ENCODE measurements at places on chromosomes 1 and 21. TPM values are rescaled to one million over a fixed set of nuclear protein-coding genes. Genes with fewer than 3 reads are reported as not detected.

DPT gene
- not detected for total RNA-seq

DNA sequence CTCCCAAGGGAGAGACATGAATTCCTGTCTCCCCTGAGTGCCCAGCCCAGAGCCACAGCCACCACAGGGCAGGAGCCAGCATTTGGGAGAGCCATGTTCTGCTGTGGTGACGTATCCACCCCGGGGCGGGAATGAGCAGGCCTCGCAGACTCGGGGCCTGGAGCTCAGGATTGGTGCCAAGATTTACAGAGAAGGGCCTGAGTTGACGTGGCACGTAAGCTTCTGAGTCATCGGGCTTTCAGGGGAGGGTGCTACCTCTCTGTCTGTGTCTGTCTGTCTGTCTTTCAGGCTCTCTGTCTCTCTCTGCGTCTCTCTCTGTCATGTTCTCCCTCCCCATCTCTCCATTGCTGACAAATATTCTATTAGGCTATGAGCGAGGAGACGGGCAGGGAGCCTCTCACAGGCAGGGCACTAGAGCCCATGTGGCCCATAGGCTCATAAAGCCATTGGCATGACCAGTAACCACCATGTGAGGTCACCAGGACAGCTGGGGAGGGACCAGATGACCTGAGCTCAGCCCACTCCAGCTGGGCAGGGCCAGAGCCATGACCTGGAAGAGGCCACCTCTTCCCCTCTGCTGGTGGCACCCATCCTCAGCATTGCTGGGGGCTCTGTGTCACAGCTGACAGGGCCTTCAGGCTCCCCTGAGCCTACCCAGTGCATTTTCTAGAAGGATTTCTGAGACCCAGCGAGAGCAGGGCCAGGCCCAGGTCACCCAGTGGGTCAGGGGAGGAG is 300.0 kb upstream of the VAMP3 start:
- no peak overlapping the region for H3K4me3 ChIP-seq
- DNase-seq = peak; percentile 97
- peaks cover 39% of the 10 kb centered on the region for H3K4me1 ChIP-seq
- H3K27ac ChIP-seq = peak overlapping the region; percentile 67
- H3K36me3 ChIP-seq = no peaks in the 10 kb centered on the region
- no peaks in the 10 kb centered on the region for H3K27me3 ChIP-seq

DNA sequence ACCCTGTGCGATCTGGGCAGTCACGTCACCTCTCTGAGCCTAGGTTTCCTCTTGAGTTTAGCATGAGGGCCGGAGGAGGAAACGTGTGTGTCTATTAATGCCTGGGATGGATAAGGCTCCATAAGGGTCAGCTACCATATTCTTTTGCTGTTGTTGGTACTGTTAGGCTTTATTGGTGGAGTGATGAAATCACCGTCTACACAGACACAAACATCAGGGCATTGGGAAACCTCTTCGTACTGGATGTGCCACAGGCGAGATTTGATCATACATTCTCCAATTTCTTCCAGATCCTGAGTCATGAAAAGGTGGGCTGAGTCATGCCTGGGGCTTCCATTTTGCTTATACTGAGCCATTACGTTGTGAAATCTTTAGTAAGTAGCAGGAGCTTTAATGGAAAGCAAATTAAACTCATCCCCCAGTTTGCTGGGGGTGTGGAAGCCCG is 24.9 kb upstream of the GRHL3 start:
- peaks cover 25% of the 10 kb centered on the region for H3K4me1 ChIP-seq
- peak overlapping the region; percentile 2 for H3K27ac ChIP-seq
- no peak overlapping the region for H3K4me3 ChIP-seq
- H3K36me3 ChIP-seq = no peaks in the 10 kb centered on the region
- H3K27me3 ChIP-seq = no peaks in the 10 kb centered on the region

ANGPTL7 gene
- total RNA-seq = not detected

DNA sequence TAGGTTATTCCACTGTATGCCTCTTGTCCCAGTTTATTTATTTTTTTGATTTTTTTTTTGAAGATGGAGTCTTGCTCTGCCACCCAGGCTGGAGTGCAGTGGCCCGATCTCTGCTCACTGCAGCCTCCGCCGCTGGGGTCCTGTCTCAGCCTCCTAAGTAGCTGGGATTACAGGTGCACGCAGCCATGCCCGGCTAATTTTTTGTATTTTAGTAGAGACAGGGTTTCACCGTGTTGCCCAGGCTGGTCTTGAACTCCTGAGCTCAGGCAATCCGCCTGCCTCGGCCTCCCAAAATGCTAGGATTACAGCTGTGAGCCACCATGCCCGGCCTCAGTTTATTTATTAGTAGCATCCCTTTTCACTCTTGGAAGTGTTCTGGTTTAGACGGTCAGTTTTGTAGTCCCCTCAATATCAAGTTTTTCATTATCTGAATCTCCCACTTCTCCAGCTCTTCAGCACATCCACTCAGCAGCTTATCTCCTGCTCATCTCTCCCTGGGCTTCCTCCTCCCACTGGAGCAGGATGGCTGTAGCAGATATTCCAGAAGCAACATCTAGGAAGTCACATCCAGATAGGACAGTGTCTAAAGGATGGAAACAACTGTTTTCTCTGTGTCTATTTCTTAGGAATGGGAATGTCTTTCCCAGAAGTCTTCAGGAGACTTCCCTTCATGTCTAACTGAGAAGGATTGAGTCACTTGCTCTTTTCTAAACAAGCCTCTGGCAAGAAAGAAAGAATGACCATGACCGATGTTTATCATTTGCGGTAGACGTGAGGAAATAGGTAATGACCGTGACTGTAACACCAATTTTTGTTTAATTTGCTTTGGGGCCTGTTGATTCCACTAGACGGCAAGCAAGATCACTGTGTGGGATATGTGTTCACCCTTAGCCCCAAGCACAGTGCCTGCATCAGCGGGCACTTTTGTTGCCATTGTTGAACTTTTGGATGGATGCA is 14.4 kb downstream of the CCDC190 start:
- no peak overlapping the region for H3K4me3 ChIP-seq
- peaks cover 21% of the 10 kb centered on the region for H3K4me1 ChIP-seq
- no peaks in the 10 kb centered on the region for H3K36me3 ChIP-seq
- H3K27ac ChIP-seq = peak overlapping the region; percentile 16
- H3K27me3 ChIP-seq = no peaks in the 10 kb centered on the region

RNF2 gene
- total RNA-seq = 8.1 TPM

GRCh38 chr1:115643666-115644065 is 1.9 kb downstream of the VANGL1 start:
- H3K4me1 ChIP-seq = peaks cover 25% of the 10 kb centered on the region
- H3K4me3 ChIP-seq = no peak overlapping the region
- no peak overlapping the region for H3K27ac ChIP-seq
